Islet precursor cell (in vitro differentiated cells): ENCODE measurements at places on chromosomes 1 and 21.

- DNase-seq, result no peak
These were observed 3.4 kb downstream of the KRTAP10-11 start for GRCh38 chr21:44649521-44650100.

DNA sequence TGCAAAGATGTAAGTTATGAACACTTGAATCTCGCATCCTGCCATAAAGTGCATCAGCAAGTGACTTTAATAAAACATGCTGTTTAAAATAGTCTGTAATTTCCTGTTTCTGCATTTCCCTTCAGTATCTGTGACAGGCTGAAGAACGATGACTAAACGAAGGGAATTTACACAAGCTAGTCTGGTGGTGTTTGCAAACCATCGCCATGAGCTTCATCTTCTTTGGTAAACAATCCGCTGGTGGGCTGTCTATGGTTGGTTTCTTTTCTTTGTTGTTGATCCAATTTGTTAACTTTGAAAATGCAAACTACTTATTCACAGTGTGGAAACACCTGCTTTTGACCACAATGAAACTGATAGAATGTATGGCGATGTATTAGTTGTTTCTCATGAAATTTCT, 13.9 kb downstream of the SERTAD4 start:
- no peak for DNase-seq

DNA sequence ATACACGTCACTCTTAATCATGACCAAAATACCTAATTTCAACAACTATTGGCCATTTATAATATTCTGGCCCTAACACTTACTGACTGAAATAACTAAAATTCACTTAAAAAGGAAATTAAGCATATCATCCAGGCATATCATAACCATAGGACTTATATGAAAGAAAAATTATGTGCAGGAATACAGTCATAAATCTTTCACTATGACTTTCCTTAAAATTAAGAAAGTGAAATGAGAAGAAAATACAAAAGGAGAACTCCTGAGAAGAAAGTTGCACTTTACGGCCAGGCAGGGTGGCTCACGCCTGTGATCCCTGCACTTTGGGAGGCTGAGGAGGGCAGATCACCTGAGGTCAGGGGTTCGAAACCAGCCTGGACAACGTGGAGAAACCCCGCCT, 9.4 kb downstream of the ZZZ3 start:
- DNase-seq, result no peak

GRCh38 chr21:39336457-39337008, 12.4 kb downstream of the HMGN1 start:
- DNase-seq, result peak; percentile 72

DNA sequence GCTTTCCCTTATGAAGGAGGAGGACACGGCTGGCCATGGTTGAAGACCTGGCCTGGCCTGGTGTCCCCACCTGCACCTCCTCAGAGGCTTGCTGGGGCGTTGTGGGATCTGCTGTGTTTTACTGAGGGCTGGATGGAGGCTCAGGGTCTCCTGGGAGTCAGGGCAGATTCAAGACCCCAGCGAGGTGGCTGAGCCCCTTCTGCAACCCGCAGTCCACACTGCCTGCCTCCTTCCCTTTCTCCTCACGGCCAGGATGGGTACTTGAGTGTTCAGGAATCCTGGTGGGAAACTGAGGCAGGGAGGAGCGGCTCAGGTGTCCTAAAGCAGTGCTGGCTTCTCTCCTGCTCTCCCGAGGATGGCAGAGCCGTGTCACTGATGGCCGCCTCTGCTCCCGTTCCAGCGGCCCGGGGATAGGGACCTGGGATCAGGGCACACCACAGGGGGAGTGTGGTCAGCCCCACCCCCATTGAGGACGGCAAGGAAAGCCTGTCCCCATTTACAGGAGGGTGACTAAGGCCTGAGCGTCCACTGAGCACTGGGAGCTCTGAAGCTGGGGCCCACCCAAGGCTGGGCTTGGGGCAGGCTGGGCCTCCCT, 47.5 kb downstream of the TRPM2 start:
- DNase-seq, result no peak

- DNase-seq, result peak; percentile 89
These were observed 41.0 kb downstream of the MYOM3 start for GRCh38 chr1:24070821-24071393.

DNA sequence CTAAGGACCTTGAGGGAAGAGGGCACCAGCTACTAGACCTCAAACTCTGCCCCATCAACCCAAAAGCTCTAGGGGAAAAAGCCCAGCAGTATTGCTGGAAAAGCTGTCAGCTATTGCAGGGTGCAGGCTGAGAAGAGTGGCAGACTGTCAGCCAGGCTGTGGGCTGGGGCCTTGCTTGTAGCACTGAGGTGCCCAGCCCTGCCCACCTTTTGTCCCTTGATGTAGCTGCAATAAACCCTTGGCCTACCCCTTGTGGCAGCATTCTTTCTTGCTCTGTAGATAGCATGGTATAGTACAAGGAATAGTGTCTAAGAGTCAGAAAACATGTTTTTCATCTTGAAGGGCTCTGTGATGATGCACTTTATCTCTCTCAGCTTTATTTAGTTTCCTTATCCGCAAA, 39.4 kb downstream of the CDC14A start:
- no peak for DNase-seq

DNA sequence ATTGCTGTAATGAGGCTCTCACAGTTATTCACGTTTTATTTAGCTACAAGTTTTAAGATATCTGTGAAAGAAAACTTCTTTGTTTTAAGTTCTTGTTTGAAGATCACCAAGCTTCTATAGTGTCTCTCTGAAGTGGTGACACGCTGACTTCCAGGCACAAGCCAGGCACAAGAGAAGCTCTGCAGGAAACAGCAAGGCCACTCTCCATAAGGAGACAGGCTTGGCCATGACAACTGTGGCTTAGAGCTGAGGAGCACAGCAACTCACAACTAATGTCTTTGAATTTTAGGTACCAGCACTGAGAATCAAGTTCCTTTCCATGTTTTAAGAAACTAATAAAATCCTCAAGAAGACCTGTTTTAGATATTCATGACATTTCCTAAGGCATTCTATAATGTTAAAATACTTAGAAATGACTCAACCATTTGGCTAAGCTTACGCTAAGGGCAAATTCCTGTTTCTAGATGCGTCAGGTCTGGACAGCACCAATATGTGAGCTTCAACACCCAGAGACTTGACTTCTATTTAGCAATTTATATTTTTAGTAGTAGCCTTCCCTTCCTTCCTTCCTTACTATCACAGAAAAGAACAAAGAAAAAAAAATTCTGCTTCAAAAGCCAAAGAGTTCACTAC, 40.2 kb downstream of the APP start:
- DNase-seq, result no peak

- DNase-seq, result peak; percentile 75
These were observed 145.4 kb downstream of the SLC45A1 start for GRCh38 chr1:8463144-8463927.

DNA sequence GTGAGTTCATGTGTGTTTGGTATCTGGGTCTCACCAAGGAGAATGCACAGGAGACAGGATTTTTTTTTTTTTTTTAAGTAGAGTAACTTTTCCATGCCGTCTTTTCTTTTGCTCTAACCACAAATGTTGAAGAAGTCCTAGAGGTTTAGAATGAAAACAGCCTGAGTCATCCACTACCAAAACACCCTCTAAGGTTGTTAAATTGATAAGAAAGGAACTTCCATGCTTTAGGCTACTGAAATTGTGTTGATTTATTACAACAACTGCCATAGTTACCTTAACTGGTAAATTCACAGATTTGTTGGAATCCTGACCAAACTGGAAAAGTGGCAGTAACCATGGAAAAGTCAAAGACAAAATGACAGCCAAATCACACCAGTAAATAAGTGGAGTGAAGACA, 375.6 kb downstream of the AMY1C start:
- no peak for DNase-seq

GRCh38 chr21:27189870-27190269, 223.0 kb upstream of the ADAMTS5 start:
- DNase-seq, result no peak

- DNase-seq, result no peak
These were observed 1.2 kb upstream of the PLEKHM2 start for GRCh38 chr1:15682936-15683341.

GRCh38 chr1:6004412-6005123, 12.3 kb upstream of the NPHP4 start:
- no peak for DNase-seq

DNA sequence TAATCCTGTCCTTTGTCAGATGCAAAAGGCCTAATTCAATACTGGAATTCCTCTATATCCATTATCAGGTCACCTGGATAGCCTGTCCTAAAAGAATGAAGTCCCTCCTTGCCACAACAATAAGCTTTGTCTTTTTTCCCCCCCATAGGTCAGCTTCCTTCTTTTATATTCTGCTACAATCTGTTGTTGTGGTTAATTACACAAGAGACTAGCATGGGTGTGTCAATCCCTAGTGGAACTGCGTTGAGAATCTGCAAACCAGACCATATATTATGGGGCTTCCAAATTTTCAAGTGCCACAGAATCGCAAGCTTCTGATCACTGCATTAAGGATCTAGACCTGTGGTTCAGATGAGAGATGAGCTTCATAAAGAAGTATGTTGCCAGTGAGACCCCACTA, 349.6 kb downstream of the SMYD3 start:
- no peak for DNase-seq

DNA sequence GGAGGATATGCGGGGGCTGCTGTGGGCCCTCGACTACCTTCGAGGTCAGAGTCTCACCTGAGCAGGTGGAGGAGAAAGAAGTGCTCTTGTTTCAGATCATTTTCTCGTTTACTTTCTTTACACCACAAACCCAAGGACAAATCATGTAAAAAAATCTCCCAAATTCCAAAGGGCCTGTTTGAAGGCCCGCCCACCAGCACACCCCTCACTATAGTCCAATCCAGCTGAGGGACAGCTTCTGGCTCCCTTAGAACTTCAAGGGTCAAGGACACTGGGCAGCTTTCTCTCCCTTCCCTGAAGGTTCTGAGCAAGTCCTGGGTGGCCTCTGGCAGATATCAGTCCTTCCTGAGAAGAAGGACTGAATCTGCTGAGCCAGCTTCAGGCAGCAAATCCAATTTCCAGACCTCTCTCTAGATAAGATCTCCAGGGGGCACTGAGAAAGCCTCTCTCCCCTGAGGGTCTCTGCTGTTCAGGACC, 5.5 kb downstream of the STK40 start:
- no peak for DNase-seq

DNA sequence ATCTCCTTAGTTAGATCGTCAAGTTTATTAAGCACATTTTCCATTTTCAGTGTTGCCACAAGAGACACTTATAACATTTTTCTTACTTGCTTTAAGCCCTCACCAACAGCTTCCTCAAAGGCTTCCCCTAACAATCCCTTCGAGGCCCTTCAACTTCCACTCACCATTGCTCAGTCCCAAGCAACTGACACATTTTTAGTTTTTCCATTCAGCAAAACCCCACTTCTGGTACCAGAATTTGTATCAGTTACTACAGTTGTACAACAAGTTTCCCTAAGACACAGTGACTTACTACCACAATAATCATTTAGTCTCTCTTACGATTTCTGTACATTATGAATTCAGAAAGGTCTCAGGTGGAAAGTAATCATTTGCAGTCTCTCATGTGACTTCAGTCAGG, 276.8 kb upstream of the PKN2 start:
- DNase-seq, result no peak

DNA sequence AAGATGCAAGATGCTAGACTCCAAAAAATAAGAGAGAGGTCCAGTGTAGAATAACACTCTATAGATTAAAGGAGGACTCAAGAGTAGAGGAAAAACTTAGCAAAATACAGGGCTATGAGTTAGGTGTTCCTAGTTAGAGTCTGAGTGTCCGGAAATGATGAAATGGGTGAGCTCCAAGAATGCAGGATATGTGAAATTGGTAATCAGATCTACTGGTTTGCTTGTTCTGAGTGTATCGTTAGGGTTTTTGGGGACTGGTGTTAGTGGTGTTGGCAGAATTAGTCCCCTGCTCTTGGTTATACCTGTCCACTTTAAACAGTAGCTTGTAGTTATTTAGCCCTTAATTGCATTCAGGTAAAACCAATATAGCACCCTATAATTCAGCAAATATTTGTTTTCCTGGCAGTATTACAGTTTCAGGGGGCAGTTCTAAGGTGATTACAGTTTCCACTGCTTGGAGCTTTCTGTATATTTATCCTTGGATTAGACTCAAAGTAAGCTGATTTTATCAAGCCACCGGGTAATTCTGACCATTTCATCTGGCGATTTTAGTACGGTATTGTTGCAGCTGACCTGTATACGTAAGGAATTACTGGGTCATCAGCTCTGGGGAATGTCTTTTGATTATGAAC, 332.7 kb downstream of the CHRM3 start:
- DNase-seq, result no peak

DNA sequence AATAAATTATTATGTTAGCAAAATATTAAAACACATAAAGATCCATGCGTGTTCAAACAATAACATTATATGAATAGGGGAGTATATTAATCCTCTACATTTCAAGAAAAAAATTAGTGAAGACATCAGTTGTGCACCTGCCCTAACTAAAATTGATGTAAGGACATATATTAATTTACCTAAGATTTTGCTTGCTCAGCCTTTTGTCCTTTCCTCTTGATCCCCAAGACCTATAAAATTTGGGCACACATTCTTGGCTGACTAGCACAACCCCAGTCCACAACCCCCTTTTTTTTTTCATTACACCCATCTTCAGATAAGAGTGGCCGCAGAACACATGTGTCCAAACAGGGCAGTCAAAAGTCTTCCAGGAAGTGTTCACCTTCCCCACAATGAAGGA, 6.6 kb downstream of the KRTAP21-2 start:
- no peak for DNase-seq

DNA sequence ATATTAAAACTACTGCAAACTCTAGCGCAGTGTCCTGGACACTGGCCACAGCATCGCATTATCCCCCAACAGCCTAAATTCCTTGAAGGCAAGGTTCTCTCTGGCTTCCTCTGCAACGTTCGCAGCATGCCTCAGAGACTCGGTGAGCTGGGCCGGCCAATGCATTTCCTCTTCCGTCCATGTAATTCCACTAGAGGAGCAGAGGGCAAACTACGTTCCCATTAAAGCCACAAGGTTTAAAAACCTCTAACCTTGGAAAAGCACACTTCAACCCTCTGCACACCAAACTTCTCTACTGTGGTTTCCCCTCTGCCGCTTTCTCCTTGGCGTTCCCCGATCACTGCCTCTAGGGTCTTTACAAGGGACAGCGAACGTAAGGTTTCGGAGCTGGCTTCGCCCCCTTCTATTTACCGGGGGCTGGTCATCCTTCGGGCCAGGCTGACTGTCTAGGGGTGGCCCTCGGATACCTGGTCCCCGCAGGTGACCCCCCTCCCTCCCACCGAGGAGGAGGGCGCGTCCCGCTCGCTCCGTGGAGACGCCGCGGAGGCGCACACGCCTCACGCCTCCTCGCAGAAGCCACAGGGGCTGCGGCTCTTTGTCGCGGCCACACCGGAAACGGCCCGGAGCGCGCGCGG, 456 bp upstream of the SMYD2 start:
- peak; percentile 85 for DNase-seq

GRCh38 chr1:168297019-168297730, 16.5 kb downstream of the TBX19 start:
- DNase-seq, result no peak

GRCh38 chr21:23809573-23809972, 1797.7 kb downstream of the MRPL39 start:
- no peak for DNase-seq
